ENCODE measurements at places on chromosomes 1 and 21.

DNA sequence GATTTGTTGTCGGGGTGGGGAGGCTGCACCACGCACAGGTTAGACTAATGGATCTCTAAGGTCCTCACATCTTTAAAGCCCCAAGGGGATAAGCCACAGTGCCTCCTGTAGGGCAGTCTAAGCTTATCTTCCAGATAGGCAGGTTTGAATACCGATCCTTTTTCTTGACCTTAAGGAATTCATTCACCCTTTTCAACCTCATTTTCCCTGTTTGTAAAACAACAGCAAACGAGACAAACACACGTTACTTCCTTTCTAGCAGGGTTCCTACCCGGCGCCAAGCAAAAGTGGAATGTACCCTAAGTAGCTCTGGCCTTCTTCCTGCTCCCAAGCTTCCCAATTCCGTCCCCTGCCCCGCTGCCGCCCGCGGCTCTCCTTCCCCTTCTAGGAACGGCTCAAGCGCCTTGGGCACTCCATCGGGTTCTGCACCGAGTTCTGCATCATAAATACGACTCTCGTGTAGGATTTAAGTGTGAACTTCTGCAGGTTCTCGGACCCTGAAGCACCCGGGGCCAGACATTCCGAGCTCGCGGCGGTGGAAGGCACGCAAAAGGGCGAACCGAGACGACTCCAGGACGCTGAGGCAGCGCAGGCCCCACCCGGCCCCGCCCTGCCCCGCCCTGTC is 548 bp upstream of the CDC20 start:
- DNase-seq: no peak

- DNase-seq: no peak
Observed at GRCh38 chr1:6953907-6954364, 168.7 kb downstream of the CAMTA1 start.

GRCh38 chr1:233960386-233960785 is 55.9 kb downstream of the SLC35F3 start:
- no peak for DNase-seq

DNA sequence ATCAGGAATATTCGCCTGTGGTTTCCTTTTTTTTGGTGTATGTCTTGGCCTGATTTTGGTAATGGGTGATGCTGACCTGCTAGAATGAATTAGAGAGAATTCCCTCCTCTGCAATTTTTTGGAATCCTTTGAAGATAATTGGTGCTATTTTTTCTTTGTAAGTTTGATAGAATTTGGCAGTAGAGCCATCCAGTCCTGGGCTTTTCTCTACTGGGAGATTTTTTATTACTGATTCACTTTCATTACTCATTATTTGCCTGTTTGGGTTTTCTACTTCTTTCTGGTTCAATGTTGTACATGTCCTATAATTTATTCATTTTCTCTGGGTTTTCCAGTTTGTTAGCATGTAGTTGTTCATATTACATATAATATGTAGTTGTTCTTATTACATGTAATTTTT is 48.7 kb downstream of the NTMT2 start:
- DNase-seq: no peak

- DNase-seq: no peak
Observed at GRCh38 chr1:53783056-53783455, 44.1 kb upstream of the GLIS1 start.

- DNase-seq: no peak
Observed at GRCh38 chr1:229381234-229381633, 38.4 kb upstream of the CCSAP start.

GRCh38 chr1:107933736-107934135 is 31.2 kb downstream of the VAV3 start:
- DNase-seq: no peak

DNA sequence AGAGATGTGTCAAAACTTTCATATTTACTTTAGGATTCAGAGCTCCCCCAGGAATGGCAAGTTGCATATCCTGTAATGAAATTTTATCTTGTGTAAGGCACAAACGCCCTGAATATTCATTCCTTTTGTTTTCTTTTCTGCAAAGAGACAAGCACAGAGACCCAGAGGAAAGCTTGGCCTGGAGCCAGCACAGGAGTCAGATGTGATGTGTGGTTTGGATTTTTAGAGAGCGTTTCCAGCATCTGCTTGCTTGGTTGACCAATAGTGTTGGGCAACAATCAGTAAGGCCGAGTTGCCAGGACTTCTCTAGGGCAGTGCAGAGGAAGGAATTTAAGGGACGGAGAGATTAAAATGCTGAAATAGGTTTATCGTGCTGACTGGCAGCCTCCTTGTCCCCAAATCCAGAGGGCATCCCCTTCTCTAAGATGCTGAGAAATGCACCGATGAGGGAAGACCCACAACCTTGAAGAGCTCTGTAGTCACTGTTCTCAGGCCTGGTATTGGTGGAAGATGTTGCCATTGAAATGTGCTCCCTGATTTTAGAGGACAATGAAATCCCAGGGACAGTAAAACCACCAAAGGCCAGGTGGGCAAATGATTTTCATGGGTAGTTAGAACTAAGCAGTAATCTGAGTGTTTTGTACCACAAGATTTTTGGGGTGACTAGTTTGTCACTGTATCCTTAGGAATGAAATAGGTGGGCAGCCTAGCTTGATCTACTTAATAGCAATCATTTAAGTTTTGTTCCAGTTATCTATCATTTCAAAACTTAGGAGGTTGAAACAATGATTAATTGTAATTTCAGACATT is 37.9 kb upstream of the RHOU start:
- DNase-seq: no peak

GRCh38 chr1:243827206-243827605 is 22.8 kb downstream of the AKT3 start:
- DNase-seq: no peak

DNA sequence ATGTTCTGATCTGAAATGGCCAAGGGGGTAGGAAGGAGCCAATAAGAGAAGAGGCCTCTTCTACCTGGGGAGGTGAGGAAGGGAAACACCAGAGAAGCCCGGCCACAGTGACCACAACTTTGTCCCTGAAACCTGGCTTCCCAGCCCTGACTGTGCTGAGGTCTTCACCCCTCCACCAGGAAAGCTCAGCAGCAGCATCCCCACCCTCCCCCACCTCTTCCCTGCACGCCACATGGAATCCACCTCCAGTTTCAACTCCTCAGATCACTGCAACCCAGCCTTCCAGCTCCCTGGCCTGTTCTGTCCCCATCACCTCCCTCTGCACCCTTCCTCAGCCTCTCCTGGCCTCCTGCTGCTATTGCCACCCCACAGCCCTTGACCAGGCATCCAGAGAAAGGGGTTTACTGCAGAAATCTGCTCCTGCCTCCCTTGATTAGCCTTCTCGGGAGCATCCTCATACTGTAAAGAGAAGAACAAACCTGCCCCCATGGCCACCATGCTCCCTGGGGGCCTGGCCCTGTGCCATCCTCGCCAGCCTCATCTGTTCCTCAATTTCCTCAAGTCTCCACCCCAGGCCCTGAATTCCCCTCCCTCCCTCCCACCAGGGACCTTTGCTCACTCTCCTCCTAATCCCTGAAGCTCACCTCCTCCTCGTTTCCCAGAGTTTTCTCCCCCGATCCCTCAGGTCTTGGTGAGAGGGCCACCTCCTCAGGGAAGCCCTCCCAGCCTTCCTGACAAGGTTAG is 450.9 kb downstream of the MATN1 start:
- no peak for DNase-seq

- no peak for DNase-seq
Observed at GRCh38 chr21:31505975-31506374, 153.5 kb upstream of the SOD1 start.

DNA sequence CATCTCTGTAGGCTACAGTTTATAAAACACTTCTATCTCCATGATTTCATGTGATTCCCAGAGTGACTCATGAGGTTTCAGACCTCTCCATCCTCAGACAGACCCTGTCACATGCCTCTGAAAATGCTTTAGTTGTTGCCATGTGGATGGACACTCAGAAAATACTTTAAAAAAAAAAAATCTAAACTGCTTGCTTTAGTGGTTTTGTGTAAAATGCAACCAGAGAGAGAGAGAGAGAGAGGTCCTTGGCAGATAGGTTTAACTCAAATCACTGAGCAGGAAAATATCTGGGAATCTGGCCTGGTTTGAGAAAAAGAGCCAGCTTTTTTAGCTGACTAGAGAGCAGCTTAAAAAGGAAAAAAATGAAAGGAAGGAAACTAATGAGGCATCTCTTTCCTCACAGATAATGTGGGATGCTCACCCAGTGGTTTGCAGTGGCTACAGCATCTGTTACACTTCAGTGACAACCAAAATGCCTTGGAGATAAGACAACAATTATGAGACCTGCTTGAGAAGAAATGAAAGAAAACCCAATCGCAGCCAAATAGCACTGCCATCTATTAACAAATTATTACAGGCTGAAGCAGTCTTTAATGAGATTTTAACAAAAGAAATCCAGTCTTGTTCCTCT is 54.6 kb upstream of the SYT14 start:
- no peak for DNase-seq

- DNase-seq: no peak
Observed at GRCh38 chr1:53573522-53573921, 114.3 kb downstream of the DMRTB1 start.

DNA sequence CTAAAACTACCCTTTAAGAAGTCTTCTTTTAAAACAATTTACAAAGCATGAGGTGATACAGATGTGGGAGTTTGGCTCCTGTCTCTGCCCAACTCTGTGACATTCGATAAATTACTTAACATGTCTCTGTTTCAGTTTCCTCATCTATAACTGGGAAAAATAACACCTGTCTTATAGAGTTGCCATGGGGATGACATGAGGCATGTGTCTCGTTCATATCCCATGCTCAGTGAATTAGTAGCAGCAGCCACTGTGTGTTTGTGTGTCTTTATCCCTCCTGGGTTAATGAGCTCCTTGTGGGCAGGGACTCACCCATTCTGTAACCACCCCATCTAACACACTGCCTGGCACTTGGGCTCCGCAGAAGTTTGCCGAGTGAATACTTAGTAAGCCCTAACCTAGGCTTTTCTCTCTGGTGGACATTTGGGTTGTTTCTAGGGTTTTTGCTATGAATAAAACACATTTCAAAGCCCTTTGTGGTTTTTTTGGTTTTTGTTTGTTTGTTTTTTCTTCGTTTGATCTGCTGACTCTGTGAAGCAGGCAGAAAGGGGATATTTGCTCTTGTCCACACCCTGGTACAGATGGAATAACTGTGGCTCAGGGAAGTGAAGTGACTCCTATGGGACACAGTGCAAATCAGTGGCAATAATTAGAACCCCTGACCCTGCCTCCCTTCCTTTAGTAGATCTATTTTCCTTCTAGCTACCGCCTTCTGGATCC is 797 bp upstream of the KCNJ9 start:
- DNase-seq: no peak

DNA sequence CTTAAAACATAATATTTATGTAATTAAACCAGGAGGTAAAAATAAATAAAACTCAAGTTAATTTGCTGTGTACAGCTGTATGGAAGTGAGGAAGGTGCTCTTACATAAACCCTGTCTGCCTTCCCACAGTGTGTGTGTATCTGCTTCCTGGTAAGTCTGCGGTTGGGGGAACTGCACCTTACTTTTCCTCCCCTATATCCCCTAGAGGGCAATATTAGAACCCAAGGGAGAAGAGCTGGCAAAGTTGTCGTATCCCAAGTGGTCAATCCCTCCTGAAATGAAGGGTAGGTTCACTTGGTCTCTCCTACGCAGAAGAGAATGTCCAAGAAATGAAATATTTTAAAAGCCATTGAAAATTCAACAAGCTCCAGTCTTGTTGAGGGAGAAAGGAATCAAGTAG is 17.8 kb upstream of the JAK1 start:
- no peak for DNase-seq

DNA sequence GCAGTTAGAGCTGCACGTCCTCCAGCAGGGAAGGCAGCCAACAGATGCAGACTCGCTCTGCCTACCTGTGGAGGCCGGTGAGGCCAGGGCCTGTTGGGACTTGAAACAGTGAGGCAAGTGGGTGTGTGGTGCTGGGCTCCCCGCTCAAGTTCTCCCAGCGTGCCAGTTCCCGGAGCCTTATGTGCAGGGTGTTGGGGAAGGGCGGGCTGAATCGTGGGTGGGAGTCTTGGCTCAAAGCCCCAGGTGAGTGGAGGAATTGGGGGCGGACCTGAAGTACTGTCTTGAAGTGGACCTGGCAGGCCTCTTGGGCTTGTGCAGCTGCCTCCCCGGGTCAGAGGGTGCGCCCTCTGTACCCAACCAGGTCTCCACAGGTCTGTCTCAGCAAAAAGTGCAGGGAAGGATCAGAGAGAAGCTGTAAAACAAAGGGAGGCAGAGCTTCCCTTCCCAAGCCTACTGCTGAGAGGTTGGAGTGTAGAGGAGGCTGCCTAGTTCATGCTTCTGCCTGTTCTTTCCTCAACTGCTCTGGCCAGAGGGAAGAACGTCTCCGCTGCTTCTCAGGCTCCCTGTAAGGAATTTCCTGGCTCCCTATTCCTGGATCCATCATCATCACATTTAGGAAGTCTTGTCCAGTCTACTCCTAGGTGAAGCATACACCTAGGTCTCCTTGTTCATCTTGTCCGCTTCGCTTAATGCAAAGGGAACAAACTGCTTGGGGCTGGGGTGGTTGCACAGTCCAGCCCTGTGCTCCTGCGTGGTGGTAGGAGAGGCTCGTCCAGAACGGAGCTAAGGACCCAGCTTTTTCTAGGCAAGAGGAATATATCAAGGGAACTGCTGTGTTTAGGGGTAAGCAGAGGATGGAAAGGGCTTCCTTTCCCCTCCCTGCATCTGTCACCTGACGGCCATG is 14.9 kb downstream of the UTP11 start:
- no peak for DNase-seq

GRCh38 chr1:36653850-36654249 is 171.1 kb upstream of the CSF3R start:
- no peak for DNase-seq

- no peak for DNase-seq
Observed at GRCh38 chr1:202982715-202983430, 15.8 kb upstream of the CYB5R1 start.

DNA sequence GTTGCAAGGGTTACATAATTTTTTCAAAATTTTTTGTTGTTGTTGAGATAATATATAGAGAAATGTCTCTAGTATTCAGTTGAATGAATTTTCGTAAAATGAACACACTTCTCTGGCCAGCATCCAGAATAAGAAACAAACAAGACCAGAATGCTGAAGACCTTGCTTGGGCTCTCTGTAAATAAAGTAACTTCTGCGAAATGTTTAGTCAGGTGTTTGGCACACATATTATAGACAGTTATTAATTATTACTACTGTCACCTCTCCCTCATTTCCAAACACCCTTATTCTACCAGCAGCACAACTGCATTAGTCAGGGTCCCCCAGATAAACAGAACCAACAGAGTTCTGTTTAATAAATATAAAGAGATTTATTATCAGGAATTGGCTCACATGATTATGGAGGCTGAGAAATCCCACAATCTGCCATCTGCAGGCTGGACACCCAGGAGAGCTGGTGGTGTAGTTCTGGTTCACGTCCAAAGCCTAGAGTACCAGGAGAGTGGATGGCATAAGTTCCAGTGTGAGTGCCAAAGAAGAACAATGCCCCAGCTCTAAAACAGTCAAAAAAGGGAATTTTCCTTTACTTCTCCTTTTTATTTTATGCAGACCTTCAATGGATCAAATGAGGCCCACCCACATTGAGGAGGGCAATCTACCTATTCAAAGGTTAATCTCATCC is 44.1 kb upstream of the KCND3 start:
- no peak for DNase-seq

GRCh38 chr1:6170742-6171201 is 9.3 kb downstream of the CHD5 start:
- DNase-seq: no peak

All from stimulated activated CD8-positive, alpha-beta memory T cell treated with anti-CD3 and anti-CD28 coated beads, Interleukin-4, amount 100 ng/mL, for 4 hours (primary cell).